Transverse colon (tissue), 4 donors: ENCODE measurements at places on chromosomes 2 and 18. TPM values are rescaled to one million over a fixed set of nuclear protein-coding genes. Genes with fewer than 3 reads are reported as not detected.

CPO gene
- total RNA-seq: not detected

CDH7 gene
- total RNA-seq: not detected

GLB1L gene
- total RNA-seq: 0.40 TPM

GBX2 gene
- total RNA-seq: not detected

CDK15 gene
- total RNA-seq: not detected

DNA sequence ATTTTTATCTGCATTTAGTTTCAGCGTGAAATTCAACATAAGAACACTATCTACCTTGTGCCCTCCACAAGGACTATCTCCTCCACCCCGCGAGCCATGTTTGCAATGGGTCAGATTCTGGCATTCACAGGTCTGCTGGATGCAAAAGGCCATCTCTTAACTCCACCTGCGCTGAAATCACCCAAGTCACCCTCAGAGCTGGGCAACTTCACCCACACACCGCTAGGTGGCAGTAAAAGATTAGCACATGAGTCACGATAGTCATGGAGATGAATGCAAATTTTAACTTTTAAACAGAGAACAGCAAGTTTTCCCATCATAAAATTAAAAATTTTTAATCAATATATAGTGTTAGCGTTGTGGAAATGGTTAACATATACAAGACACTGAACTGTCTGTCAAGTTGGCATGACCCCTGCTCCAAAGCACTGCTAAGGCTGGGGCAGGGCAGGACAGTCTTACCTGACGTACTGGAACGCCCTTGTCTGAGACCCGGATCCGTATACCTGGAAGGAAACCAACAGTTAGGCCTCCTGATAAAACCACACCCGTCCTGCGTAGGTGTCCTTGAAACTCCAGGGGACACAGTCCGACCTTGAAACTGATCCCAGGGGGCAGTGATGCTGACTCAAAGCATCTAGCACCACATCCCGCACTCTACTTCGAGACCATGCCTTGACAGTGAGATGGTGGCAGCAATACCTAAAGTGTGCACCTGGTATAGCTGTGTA lies 89.6 kb downstream of the UXS1 start:
- H3K27me3 ChIP-seq: no peaks in the 10 kb centered on the region
- no peaks in the 10 kb centered on the region for H3K36me3 ChIP-seq
- no peak overlapping the region for H3K27ac ChIP-seq
- H3K4me3 ChIP-seq: no peak overlapping the region
- H3K4me1 ChIP-seq: no peaks in the 10 kb centered on the region
- DNase-seq: peak; percentile 59

GRCh38 chr2:163800951-163801381 lies 65.2 kb upstream of the FIGN start:
- no peak for DNase-seq
- H3K36me3 ChIP-seq: no peaks in the 10 kb centered on the region
- H3K27me3 ChIP-seq: no peaks in the 10 kb centered on the region
- no peak overlapping the region for H3K4me3 ChIP-seq

- DNase-seq: no peak
- H3K4me3 ChIP-seq: no peak overlapping the region
- H3K4me1 ChIP-seq: peaks cover 4% of the 10 kb centered on the region
- H3K36me3 ChIP-seq: no peaks in the 10 kb centered on the region
These were observed 127.8 kb downstream of the MBP start for GRCh38 chr18:77004555-77005380.

DNA sequence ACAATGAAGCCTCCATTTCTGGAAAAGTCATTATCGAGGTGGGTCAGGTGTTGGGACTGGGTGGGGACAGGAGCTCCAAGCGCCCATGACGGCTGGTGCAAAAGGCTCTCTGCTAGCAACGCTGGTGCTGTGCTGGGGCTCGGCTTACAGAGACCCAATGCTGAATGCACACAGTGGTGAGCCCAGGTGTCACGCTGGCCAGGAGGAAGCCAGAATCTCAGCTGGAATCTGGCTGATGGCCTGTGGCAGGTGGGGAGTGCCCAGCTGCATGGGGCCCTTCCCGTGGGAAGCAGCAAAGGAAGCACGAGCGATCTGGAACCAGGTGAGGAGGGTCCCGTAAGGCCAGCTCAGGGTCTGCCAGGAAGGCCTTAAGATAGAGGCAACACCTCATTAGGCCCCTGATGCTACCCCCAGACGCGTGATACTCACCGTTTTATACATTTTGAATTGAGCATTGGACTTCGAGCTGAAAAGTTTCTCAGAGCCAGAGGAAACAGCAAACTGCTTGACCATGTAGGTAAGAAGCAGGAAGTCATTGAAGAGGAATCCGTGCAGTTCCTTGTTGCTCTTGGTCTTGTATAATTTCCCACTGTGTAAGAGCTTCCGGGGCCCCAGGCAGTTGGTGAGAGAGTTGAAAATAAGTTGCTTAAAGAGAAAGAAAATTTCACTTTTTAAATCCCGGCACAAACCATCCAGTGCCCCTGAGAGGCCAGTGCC lies 34.7 kb downstream of the FAM228A start:
- no peak overlapping the region for H3K27ac ChIP-seq
- no peak for DNase-seq
- peaks cover 37% of the 10 kb centered on the region for H3K36me3 ChIP-seq

DNA sequence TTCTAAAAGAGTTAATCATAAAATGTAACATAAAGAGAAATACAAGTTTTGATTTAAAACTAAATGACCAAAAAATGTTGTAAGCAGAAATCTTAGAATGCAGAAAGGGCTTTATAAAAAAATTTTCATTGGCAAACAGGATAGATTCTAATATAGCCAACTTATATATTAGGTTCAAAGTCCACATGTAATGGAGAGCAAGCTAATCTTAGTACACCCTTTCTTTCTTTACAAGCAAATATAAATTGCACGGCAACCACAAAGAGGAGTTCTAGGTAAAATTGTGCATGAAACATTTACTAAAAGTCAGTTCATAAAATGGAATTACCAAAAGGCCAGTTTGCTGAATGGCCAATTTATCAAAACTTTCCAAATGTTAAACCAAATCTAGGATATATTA lies 130.6 kb downstream of the NOL4 start:
- DNase-seq: no peak
- no peak overlapping the region for H3K27ac ChIP-seq
- no peaks in the 10 kb centered on the region for H3K27me3 ChIP-seq
- H3K4me3 ChIP-seq: no peak overlapping the region
- H3K4me1 ChIP-seq: no peaks in the 10 kb centered on the region

DNA sequence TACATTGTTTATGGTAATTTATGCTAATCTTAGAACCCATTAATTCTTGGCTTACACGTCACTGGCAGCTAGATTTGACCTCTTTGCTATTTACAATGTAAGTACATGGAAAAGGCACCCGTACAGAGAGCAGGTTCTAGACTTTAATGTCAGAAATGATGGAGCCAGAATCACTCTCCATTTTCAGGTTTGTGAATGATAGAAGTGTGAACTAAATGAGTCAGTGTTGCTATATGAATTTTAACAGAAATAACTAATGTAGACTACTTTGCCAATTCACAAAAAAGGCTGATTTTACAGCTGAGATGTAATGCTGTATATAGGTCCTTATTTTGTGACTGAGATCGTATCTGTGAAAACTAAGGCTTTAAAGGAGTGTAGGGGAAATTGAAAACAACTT lies 214.6 kb downstream of the LDLRAD4 start:
- H3K4me1 ChIP-seq: no peaks in the 10 kb centered on the region
- H3K4me3 ChIP-seq: no peak overlapping the region
- no peaks in the 10 kb centered on the region for H3K36me3 ChIP-seq
- no peak overlapping the region for H3K27ac ChIP-seq

DNA sequence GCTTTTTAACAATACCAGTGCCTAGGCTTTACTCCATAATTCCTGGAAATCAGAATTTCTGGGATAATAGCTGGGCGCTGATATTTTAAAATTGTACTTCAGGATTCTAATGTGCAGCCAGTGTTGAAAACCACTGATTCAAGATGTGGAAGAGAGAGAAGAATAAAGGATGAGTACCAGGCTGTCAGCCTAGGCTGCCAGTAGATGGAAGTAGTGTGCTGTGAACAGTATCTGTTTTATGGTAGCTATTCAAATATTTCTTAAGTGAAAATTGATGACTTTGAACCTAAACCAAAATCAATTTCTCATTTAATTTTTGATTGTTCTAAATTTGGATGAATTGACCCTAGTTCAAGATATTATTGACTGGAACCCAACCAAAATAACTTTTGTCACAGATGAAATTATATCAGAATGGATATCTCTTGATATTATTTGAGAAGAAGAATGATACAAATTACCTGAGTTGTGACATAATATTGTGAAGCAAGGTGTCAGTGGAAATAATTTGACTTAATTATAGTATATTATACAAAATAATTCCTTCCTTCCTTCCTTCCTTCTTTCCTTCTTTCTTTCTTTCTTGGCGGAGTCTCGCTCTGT lies 88.0 kb downstream of the COMMD1 start:
- H3K27me3 ChIP-seq: no peaks in the 10 kb centered on the region
- no peaks in the 10 kb centered on the region for H3K36me3 ChIP-seq
- DNase-seq: peak; percentile 22

- H3K27ac ChIP-seq: no peak overlapping the region
- no peaks in the 10 kb centered on the region for H3K4me1 ChIP-seq
- no peak for DNase-seq
- H3K27me3 ChIP-seq: no peaks in the 10 kb centered on the region
- H3K4me3 ChIP-seq: no peak overlapping the region
- H3K36me3 ChIP-seq: no peaks in the 10 kb centered on the region
These were observed 194.7 kb downstream of the UXS1 start for GRCh38 chr2:105999211-105999989.
